Prostate gland (tissue), 2 donors: ENCODE measurements at places on chromosomes 1 and 21. TPM values are rescaled to one million over a fixed set of nuclear protein-coding genes. Genes with fewer than 3 reads are reported as not detected.

DNA sequence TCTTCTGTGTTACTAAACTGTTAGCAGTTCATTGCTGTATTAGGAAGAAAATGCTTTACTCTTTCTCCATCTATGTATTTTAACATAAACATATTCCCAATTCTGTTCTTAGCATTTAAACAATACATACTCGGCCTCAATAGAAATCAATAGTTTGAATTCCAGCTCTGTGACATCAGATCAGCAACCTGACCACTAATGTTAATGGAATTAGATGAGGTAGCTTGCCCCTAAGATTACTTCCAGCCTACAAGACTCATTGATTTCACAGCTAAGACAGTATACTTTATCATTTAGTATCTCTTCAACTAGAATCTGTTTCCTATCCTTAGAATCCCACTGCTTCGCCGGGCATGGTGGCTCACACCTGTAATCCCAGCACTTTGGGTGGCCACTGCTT, 38.9 kb downstream of the EPRS1 start:
- H3K4me1 ChIP-seq, result no peaks in the 10 kb centered on the region
- H3K36me3 ChIP-seq, result no peaks in the 10 kb centered on the region
- no peak overlapping the region for H3K27ac ChIP-seq
- no peaks in the 10 kb centered on the region for H3K27me3 ChIP-seq

GRCh38 chr1:156492591-156493080, 7.9 kb downstream of the MEF2D start:
- peak overlapping the region; percentile 86 for H3K27ac ChIP-seq
- DNase-seq, result no peak
- no peaks in the 10 kb centered on the region for H3K36me3 ChIP-seq
- H3K4me1 ChIP-seq, result peaks cover 71% of the 10 kb centered on the region

DNA sequence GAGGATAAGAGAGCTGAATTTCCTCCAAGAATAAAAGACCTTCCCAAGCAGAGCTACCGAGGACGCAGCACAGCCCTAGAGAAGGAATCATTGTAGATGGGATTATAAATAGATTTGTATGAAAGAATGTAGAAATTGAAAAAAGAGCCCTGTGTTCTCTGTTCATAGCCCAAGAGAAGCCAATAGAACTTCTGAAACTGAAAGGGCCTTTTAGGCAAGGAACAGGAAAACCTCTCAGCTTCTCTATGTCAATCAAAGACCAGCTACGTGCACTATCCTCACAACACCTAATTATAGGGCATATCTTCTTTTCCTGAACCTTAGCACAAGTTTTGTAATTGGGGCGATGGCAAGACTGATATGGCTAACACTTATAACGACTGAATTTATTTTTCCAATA, 192.4 kb upstream of the RNPC3 start:
- no peak overlapping the region for H3K27ac ChIP-seq
- H3K27me3 ChIP-seq, result no peaks in the 10 kb centered on the region
- no peak for DNase-seq
- H3K4me1 ChIP-seq, result no peaks in the 10 kb centered on the region
- no peak overlapping the region for H3K4me3 ChIP-seq
- H3K36me3 ChIP-seq, result no peaks in the 10 kb centered on the region

The CREG1 gene
- 204 TPM for total RNA-seq

DNA sequence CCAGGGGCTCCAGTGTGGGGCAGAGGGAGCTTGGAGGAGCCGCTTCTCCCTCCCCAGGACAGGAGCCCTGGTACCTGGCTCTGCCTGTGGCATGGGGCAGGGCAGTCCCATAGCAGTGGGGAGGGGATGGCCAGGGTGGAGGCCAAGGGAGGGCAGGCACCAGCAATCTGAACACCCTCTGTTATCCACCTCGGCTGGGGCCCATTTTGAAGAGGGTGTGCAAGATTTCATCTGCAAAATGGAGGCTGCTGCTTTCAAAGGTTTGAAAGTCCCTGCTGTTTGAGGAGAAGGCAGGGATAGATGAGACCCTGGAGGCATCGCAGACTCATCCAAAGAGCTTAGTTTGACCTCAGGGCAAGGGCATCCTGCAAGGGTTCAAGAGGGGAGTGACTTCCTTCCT, 15.2 kb upstream of the TMPRSS2 start:
- H3K36me3 ChIP-seq, result no peaks in the 10 kb centered on the region
- H3K4me1 ChIP-seq, result peaks cover 10% of the 10 kb centered on the region

DNA sequence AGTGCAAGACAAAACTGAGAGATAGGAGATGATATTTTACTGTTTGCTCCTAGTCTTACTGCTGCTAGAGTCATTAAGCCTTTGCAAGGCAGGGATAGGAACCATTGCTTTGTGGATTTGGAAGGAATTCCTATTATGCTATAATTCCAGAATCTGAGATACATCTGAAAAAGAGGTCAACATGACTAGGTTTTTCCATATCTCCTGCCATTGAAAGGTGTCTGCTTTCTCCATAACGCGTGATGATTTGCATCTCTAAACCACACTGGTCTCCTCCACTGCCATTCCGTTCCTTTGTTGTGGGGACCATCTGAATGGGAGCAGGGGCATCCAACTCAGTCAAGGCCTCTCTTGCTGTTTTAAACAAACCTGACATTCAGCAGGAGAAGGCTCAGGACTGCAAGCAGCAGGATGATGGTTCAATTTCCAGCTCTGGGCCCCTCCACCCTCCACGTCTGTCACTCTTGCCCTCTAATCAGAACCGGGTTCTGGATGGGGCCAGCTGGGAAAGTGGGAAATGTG, 45.2 kb downstream of the PLPP3 start:
- H3K4me1 ChIP-seq, result no peaks in the 10 kb centered on the region
- no peaks in the 10 kb centered on the region for H3K36me3 ChIP-seq
- no peak overlapping the region for H3K27ac ChIP-seq
- H3K27me3 ChIP-seq, result no peaks in the 10 kb centered on the region
- H3K4me3 ChIP-seq, result no peak overlapping the region

- no peaks in the 10 kb centered on the region for H3K36me3 ChIP-seq
- no peak for DNase-seq
- H3K27ac ChIP-seq, result no peak overlapping the region
- H3K27me3 ChIP-seq, result no peaks in the 10 kb centered on the region
These were observed 106.0 kb downstream of the TMEM53 start for GRCh38 chr1:44568128-44568900.

DNA sequence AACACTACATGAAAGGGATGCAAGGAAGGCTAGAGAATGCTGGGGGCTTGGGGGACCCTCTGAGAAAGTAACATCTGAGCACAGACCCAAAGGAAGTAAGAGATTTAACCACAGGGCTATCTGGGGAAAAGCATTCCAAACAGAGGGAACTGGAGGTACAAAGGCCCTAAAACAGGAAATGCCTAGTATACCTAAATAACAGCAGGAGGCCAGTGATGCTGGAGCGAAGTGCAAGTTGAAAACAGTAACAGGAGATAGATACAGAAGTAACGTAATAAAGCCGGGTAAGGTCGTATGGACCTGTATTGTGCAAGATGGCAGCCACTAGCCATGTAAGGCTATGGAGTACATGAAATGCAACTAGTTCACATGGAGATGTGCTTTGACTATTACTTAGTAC, 52.1 kb downstream of the CD34 start:
- no peaks in the 10 kb centered on the region for H3K36me3 ChIP-seq
- H3K4me1 ChIP-seq, result peaks cover 7% of the 10 kb centered on the region
- H3K4me3 ChIP-seq, result no peak overlapping the region
- H3K27ac ChIP-seq, result no peak overlapping the region

GRCh38 chr1:81949421-81949820, 148.7 kb downstream of the ADGRL2 start:
- no peak overlapping the region for H3K4me3 ChIP-seq
- peak; percentile 56 for DNase-seq
- H3K27ac ChIP-seq, result no peak overlapping the region
- H3K4me1 ChIP-seq, result no peaks in the 10 kb centered on the region
- H3K36me3 ChIP-seq, result no peaks in the 10 kb centered on the region

DNA sequence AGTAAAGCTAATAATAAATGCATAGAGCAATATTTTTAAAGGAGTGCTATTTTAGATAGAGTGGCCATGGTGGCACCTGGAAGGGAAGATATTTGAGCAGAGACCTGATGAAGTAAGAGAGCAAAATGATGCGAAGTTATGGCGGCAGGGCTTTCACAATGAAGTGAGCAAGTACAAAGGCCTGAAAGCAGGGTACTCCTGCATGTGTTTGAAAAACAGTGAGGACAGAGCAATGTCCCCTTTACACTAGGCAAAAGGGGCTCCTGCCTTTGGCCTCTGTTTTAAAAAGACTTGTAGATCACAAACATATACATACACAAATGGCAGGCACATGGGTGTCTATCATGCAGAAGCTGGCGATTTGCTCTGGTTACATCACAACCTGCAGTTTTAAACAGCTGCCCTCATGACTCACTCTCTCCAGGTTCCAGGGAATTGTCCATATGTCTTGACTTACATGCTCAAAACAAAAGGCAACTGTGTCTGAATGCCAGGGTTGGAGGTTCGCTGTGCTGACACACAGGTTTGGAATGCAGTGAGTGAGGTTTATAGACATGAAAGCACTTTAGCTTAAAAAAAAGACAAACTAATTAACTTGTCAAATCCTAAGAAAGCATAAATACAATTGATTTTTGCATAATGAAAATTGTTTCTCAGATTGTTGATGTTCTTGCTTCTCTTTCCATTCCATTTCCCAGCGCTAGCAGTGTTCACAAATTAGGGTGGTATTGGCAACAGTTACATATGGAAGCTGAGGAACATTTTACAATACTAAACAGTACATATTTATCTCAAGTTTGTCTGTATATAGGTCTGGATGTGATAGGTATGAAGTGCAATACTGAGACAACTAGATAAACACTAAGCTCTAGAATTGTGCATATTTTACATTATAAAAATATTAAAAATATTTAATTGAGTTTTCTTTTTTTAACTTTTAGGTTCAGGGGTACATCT, 313.9 kb downstream of the BARHL2 start:
- H3K4me1 ChIP-seq, result no peaks in the 10 kb centered on the region
- H3K27ac ChIP-seq, result no peak overlapping the region
- no peak overlapping the region for H3K4me3 ChIP-seq
- no peaks in the 10 kb centered on the region for H3K36me3 ChIP-seq
- peak; percentile 25 for DNase-seq

- no peak for DNase-seq
- H3K36me3 ChIP-seq, result no peaks in the 10 kb centered on the region
- H3K4me3 ChIP-seq, result no peak overlapping the region
These were observed 21.7 kb upstream of the SOX13 start for GRCh38 chr1:204051258-204051657.

The COL24A1 gene
- 0.32 TPM for total RNA-seq

- no peak for DNase-seq
- H3K4me1 ChIP-seq, result no peaks in the 10 kb centered on the region
- no peak overlapping the region for H3K4me3 ChIP-seq
- no peaks in the 10 kb centered on the region for H3K36me3 ChIP-seq
- H3K27ac ChIP-seq, result no peak overlapping the region
- H3K27me3 ChIP-seq, result no peaks in the 10 kb centered on the region
These were observed 139.1 kb upstream of the USH2A start for GRCh38 chr1:216562383-216562782.

The FAM151A gene
- not detected for total RNA-seq

DNA sequence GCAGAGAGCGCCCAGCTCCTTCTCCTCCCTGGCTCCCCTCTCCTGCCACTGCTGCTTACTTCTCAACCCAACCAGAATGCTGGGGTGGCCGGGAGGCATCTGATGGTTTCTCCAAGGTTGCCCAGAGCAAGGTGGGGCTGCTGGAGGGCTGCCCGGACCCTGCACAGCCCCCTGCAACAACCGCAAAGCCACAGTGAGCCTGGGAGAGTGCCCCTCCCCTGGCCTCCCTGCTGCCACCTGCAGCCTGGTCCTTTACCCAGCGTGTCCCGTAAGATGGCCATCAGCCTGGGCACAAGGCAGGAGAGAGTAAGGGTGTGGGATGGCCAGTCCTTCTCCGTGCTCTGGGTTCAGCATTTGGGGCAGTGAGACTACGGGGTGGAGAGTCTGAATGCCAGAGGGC, 17.0 kb downstream of the MX2 start:
- DNase-seq, result no peak
- no peaks in the 10 kb centered on the region for H3K36me3 ChIP-seq
- H3K4me3 ChIP-seq, result no peak overlapping the region
- no peak overlapping the region for H3K27ac ChIP-seq

GRCh38 chr1:183038913-183039312, 15.7 kb downstream of the LAMC1 start:
- no peaks in the 10 kb centered on the region for H3K27me3 ChIP-seq
- H3K27ac ChIP-seq, result no peak overlapping the region
- H3K36me3 ChIP-seq, result no peaks in the 10 kb centered on the region
- H3K4me1 ChIP-seq, result no peaks in the 10 kb centered on the region
- H3K4me3 ChIP-seq, result no peak overlapping the region

- no peak for DNase-seq
- no peaks in the 10 kb centered on the region for H3K4me1 ChIP-seq
- no peaks in the 10 kb centered on the region for H3K27me3 ChIP-seq
- H3K36me3 ChIP-seq, result no peaks in the 10 kb centered on the region
- no peak overlapping the region for H3K27ac ChIP-seq
- H3K4me3 ChIP-seq, result no peak overlapping the region
These were observed 89.2 kb upstream of the MARK1 start for GRCh38 chr1:220438741-220439140.

The BMP8B gene
- total RNA-seq, result 4.7 TPM

GRCh38 chr1:241934201-241934848, 23.2 kb upstream of the BECN2 start:
- H3K4me3 ChIP-seq, result no peak overlapping the region
- no peak overlapping the region for H3K27ac ChIP-seq
- DNase-seq, result no peak
- H3K36me3 ChIP-seq, result no peaks in the 10 kb centered on the region
- H3K4me1 ChIP-seq, result no peaks in the 10 kb centered on the region

GRCh38 chr1:197126691-197127090, 19.8 kb downstream of the ASPM start:
- H3K4me3 ChIP-seq, result no peak overlapping the region
- no peaks in the 10 kb centered on the region for H3K36me3 ChIP-seq
- DNase-seq, result no peak
- no peaks in the 10 kb centered on the region for H3K4me1 ChIP-seq
- no peak overlapping the region for H3K27ac ChIP-seq
- H3K27me3 ChIP-seq, result no peaks in the 10 kb centered on the region

The AMY1C gene
- total RNA-seq, result not detected

- H3K27me3 ChIP-seq, result no peaks in the 10 kb centered on the region
- H3K36me3 ChIP-seq, result no peaks in the 10 kb centered on the region
- DNase-seq, result no peak
These were observed 39.9 kb upstream of the CSF3R start for GRCh38 chr1:36522461-36523229.

The GJB4 gene
- 1.3 TPM for total RNA-seq

The DIO1 gene
- not detected for total RNA-seq

DNA sequence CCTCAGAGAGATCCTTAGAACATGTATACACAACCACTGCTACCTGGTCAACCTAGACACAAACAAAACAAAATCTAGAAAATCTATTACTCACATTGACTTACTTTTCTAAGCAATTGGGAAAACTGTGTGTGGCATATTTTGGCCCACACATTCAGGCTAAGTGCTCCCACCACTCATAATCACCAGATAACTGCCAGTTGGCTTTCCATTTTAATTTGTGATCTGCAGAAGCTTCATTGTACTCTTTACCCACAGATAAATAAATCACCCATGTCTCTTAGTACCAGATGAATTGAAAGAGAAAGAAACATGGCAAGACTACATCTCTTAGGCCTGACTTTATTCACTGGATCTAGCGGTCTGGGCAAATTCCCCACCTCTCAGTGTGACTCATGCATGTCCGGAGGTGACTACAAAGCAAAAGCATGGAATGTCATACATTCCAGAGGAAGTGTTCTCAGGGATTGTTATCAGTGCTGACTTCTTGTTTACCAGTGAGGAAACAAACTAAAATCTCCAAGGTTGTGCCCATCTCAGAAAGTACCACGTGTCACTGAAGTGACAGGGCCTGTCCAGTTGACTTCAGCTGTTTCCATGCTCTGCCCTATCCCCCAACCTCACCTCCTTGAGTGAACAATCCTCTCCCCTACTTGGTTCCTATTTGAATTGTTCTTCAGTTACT, 52.4 kb upstream of the BCL10 start:
- no peak for DNase-seq
- H3K36me3 ChIP-seq, result no peaks in the 10 kb centered on the region
- no peak overlapping the region for H3K27ac ChIP-seq
- H3K4me1 ChIP-seq, result no peaks in the 10 kb centered on the region
- H3K4me3 ChIP-seq, result no peak overlapping the region
- H3K27me3 ChIP-seq, result no peaks in the 10 kb centered on the region
